ENCODE measurements at places on chromosomes 12 and 14.
A peak's percentile ranks its signal among the peaks of the same experiment; 100 is the strongest.

DNA sequence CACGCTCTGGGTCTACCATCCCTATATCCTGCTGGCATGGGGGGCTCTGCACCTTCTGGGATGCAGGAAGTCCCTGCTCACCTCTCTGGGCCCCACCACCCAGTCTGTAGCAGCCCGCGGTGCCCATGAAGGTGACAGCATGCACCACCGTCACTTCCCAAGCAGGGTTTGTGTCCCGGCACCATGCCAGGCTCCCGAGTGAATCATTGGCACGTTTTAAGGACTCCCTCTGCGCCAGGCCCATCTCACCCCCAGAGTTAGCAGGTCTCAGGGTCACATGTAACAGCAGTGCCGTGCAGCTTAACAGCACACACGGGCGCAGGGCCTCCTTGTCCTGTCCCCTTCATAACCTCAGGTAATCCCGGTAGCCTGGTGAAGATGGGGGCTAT lies 19.9 kb downstream of the SETD1B start:
- no peak for DNase-seq

DNA sequence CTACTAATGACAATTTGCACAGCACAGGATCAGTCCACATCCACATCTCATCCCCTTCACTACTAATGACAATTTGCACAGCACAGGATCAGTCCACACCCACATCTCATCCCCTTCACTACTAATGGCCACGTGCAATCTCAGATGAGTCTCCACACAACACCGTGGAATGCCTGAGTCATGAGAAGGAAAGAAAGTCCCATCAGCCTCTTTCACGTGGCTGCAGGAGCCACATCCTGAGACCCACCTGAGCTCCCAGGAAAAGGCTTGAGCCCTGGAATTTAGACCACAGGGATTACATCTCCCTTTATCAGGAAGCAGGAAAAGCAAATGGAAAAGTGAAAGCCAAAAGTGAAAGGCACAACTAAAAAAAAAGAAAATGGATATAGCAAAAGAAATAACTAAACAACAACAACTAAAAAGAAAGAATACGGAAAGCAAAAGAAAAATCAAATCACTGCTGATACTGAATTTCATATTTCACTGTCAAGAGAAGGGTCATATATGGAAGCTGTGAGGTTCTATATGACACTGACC lies 1300.5 kb downstream of the TMEM121 start:
- no peak for DNase-seq

GRCh38 chr12:104505095-104505818 lies 48.5 kb downstream of the CHST11 start:
- no peak for DNase-seq

GRCh38 chr12:66258011-66258410 lies 44.3 kb upstream of the HELB start:
- DNase-seq, result no peak

DNA sequence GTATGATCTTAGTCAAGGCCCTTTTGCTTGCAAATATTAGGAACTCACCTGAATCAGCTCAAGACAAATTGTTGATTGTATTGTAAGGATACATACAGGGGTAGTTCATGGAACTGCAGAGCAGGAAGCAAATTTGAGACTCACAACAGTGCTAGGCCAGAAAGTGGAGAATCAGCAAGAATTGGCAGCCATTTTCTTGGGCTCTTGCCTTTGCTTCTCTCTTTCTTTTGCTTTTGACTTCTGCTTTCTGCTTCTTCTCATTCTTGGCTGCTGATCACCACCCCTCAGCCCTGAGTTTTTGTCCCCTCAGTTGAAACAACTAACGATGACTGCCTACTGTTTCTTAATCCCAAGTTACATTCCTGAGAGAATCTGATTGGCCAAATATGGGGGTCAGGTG lies 34.8 kb downstream of the KCNK13 start:
- no peak for DNase-seq

DNA sequence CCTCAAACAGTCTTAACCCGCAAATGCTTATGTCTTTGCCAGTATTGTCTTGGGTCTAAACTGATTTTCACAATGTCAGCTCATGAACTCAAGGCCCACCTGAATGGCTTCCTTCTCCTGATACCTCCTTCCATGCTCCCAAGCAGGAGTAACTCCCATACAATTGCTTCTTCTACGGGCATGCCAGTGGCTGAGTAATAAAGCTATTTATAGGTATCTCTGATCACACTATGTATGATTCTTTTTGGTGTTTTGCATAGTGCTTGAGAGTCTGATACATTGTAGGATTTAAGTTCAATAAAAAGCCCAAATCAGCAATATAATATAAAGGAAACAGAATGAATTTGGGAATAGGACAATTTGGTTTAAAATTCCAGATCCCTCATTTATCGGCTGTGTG lies 235.0 kb upstream of the DCN start:
- DNase-seq, result no peak

DNA sequence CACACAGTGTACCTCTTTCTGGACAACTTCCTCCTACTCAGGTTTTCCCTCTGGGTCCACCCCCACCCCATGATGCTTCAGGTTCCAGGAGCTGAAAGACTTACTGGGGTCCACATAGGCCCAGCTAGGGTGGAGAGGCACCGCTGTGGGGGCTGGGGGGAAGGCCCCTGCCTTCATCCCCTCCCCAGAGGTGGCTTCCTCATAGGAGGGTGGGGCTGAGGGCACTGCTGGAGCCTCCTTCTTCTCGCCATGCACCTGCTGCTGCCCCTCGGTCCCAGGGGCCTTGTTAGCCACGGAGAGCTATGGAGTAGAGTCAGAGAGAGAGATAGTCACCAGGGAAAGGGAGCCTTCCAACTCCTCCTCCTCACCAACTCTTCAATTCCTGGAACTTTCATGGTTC lies 2.7 kb downstream of the FAIM2 start:
- no peak for DNase-seq

GRCh38 chr14:98689951-98690350 lies 582.0 kb downstream of the BCL11B start:
- no peak for DNase-seq

GRCh38 chr14:33669111-33669510 lies 281.8 kb downstream of the EGLN3 start:
- DNase-seq, result no peak

DNA sequence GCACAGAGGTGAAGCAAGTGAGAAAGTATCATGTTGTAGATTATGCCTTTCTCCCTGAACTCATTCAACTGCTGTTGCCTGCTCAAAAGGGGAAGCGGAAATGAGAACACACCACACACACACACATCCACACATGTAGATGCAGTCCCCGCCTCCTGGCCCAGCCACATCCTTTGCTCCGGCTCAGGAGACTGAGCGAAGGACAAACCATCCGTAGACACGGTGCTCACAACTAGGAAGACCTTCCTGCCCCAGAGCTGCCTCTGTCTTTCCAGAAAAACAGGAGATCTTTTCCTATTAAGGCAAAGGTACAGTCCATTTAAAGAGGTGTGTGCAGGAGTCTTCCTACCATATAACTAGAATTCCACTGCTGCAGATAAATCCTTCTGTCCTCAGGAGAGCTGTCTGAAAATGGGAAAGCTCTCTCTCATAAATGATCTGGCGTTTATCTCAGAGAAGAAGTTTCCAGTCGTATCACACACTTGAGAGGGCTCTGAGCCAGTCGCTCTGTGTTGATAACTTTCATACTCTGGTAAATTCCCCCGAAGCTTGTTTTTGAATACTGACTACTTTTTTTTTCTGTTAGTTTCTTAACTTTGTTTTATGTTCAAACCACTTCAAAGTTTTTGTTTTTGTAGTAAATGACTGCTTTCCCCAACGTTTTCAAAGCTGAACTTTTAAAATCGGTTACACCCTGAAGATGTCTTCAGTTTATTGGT lies at the start of gene TESPA1:
Gene TESPA1 (minus strand): TSS at position 105 of the 719 bp plus-strand sequence. CDS start 10,200 bp downstream, outside the sequence.
- DNase-seq, result peak; percentile 83

GRCh38 chr12:69509904-69510827 lies 40.0 kb downstream of the FRS2 start:
- DNase-seq, result no peak

GRCh38 chr12:29807129-29807528 lies 23.4 kb upstream of the TMTC1 start:
- no peak for DNase-seq

GRCh38 chr12:124626971-124627411 lies 59.6 kb upstream of the NCOR2 start:
- no peak for DNase-seq

GRCh38 chr12:22656831-22657230 lies 31.9 kb downstream of the ETNK1 start:
- DNase-seq, result no peak

DNA sequence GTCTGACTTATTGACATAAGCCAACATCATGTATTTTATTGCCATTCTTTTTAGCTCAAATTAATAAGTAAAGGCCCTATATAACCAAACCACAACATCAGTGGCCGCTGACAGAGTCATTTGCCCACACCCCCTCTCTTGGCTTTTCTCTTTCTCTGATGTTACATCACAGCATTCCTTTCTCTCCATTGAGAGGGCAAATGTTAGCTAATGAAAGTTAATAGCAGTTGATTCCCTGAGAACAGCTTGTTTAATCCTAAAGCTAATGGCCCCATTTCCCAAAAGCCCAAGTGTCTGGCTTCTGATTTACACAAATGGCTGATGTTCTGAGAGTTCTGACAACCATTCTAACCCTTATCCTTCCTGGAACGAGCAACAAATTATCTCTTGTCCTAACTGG lies 308.8 kb downstream of the SNAPC1 start:
- no peak for DNase-seq

DNA sequence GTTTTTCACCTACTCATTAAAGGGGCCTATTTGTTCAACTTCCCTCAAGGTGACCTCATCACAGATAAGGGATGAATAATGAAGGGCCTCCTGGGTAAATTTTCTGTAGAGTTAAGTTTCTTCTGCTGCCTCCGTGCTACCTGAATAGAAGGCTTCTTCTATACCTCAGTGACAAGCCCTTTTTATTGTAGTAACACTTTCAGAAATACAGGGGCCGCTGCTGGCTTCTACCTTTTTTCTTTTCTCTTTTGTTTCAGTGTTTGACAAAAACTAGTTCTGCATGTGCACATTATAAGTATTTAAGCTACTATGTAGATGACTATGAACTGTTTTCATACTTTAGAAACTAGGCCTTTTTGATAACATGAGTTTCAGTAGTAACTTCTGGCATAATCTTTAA lies 207.0 kb downstream of the NAV3 start:
- DNase-seq, result no peak

DNA sequence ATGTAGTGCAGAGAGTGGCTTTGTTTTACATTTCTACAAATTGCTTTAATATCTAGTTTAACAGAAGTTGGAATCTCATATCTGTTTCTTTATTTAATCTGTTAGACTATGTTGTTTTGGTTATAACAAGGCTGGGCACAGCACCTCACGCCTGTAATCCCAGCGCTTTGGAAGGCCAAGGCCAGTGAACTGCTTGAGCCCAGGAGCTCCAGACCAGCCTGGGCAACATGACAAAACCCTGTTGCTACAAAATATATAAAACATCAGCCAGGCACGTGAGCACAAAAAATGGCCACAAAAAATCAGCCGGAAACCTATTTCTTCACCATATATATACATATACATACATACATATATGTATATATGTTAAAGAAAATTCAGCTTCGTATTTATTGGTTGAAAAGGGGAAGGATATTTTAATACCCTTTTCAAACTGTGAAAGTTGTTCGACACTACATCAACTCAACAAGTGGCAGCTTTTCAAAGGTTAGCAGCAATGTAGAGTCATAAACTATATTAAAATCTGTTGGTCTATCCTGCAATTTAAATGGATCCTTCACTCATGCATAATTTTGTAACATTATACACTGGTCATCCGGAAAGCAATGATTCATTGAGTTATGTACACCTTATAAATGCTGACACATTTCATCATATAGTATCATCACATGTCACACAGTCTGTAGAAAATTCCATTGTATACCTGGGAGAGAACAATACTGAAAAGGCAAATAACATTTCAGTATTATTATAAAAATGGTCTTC lies 7.1 kb downstream of the NR2C1 start:
- DNase-seq, result no peak

DNA sequence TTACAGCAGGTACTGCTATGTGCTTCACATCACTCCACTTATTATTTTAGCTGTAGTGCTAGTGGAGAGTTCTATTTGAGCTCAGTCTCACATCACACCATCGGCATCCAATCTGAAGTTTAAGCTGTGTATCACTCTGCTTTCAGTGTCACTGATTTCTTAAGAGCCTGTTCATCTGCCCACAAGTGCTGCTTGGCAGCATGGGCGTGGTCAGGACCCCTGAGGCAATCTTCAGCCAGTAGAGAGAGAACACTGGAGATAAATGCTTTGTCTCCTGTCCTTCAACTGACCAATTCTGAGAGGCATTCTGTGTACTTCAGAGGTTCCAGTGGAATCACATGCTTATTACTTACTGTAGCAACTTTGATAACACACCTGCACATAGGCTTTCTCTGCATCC lies 728.8 kb downstream of the RPS29 start:
- no peak for DNase-seq

- DNase-seq, result no peak
Observed at GRCh38 chr12:52659395-52659794, 7.4 kb upstream of the KRT2 start.

DNA sequence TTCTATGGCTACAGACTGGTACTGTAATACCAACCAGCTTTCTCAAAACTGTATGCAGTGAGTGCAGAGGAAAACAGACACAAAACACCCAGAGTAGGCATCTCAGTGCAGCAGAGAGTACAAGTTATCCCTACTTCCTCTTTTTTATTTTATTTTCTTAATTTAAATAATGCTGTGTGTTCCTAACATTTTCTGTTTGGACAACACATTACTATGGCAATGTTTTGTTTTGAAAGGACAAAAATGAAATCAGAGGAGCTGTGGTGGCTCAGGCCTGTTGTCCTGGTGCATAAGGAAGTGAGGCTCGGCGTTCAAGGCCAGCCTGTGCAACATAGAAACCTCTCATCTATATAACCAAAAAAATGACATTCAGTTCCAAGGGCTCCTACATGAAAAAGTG lies 33.7 kb upstream of the SELPLG start:
- no peak for DNase-seq

DNA sequence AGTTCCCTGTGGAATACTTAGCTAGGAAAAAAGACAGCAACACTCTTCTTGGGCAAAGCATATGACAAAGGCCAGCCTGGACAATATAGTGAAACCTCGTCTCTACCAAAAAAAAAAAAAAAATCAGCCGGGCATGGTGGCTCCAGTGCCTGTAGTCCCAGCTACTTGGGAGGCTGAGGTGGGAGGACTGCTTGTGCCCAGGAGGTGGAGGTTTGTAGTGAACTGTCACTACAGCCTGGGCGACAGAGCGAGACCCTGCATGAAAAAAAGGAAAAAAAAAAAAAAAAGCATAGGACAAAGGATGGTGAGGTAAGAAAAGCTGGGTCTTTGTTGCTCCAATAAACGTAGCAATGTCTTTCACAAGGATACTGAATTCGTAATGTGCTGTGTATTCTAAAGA lies 1.1 kb downstream of the TXNDC16 start:
- DNase-seq, result no peak

DNA sequence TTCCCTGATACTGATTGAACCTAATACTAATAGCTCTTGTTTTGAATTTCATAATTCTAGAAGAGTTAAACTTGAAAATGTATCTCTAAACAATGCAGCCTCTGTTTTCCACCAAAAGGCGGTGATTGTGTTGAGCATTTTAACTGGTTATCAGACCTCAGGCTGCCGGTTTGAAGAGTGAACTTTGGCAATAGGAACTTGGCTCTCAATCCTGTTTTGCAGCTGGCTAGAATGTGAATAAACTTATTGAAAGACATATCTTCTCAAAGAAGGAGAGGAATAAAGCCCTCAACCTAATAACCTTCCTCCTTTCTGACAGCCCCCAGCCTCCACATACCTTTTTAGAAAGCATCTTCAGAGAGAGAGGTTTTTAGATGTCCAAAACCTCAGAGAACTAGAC lies 105.4 kb downstream of the SRGAP1 start:
- no peak for DNase-seq

- no peak for DNase-seq
Observed at GRCh38 chr14:45381091-45381490, 128.1 kb upstream of the MIS18BP1 start.

- no peak for DNase-seq
Observed at GRCh38 chr14:64170181-64170580, 124.0 kb downstream of the ESR2 start.

Data from activated naive CD8-positive, alpha-beta T cell treated with anti-CD3 and anti-CD28 coated beads for 36 hours (primary cell).